ENCODE measurements at places on chromosomes 11 and 22.

DNA sequence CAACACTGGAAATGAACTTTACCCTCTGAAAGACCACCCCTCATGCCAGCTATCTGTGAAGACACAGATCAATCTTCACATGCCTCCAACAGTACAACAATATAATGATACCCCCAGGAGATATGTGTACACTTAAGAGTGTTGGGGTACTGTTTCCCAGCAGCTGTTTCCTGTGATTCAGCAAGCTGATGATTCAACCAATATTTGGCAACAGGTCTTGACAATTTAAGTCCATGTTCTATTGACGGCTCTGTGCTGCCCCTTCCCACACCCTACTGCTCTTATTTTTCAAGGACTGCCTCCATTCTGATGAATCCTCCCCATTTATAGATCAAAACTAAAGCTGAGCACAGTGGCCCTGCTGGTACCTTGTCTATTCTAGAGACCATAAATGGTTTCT, 6.6 kb downstream of the SNX19 start:
- no peak for DNase-seq

GRCh38 chr11:33624083-33624482, 76.5 kb downstream of the C11orf91 start:
- peak; percentile 42 for DNase-seq

- no peak for DNase-seq
These were observed 313 bp downstream of the PRCP start for GRCh38 chr11:82899957-82900276.

GRCh38 chr11:116173941-116174911, 598.6 kb downstream of the BUD13 start:
- no peak for DNase-seq

DNA sequence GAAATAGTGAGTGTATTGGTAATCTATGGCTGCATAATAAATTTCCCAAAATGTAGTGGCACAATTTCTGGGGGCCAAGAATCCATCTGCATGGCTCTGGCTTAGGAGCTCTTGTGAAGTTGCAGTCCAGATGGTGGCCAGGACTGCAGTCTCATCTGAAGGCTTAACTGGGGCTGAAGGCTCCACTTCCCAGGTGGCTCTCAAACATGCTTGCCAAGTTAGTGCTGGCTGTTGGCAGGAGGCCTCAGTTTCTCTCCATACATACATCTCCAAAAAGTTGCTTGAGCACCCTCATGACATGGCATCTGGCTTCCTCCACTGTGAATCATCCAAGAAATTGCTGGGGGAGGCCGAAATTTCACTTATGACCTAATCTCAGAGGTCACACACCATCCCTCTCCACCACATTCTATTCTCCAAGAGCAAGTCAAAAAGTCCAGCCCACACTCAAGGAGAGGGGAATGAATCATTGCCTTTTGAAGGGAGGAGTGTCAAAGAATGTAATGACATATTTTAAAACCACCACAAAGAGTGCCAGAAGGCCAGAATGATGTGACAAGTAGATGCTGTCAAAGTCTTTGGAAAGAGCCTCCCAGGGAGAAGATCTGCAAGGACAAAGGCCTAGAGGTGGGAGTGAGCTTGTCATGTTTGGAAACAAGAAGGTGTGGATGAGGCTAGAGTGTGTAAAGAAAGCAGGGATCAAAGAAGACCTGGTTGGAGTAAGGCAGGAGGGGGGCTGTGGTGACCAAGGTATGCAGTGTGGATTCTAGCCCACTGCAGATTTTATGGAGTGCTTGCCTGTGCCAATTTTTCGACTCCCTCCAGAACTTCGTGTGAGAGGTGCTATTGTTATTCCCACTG, 566.2 kb downstream of the MIAT start:
- DNase-seq = no peak

DNA sequence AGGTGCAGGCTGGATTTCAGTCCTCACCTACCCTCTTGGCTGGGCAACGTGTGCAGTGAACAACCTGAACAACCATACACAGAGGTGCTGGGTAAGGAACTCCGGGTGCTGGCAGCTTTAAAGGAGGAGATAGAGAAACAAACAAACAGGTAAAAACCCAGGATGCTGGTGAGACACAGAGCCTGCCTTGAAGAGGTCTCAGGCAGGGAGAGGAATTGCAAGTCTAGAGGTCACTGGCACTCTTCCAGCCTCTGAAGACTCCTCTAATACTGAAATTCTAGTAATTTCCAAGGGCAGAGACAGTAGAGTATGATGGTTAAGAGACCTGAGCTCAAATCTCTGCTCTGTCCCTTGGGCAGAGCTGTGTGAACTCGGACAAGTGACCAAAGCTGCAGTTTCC, 192.5 kb downstream of the CEP164 start:
- DNase-seq = no peak

DNA sequence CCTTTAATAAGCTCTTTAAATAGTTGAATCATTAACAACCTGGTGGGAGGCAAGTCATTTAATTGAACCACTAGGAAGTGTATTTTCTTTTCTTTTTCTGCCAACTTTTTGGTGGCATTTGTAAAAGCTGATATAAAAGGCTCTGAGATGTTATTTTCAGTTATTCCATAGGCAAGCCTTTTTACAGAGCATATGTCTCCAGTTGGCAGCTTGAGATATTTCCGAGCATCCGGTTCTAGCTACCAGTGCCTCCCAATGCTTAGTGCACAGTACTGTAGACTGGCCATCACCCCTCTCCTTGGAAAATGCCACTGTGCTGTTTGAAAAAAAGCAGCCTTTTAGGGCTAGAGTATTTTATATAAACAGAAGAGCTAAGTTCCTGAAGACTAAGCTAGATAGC, 178.7 kb upstream of the SORL1-AS1 start:
- DNase-seq = no peak

DNA sequence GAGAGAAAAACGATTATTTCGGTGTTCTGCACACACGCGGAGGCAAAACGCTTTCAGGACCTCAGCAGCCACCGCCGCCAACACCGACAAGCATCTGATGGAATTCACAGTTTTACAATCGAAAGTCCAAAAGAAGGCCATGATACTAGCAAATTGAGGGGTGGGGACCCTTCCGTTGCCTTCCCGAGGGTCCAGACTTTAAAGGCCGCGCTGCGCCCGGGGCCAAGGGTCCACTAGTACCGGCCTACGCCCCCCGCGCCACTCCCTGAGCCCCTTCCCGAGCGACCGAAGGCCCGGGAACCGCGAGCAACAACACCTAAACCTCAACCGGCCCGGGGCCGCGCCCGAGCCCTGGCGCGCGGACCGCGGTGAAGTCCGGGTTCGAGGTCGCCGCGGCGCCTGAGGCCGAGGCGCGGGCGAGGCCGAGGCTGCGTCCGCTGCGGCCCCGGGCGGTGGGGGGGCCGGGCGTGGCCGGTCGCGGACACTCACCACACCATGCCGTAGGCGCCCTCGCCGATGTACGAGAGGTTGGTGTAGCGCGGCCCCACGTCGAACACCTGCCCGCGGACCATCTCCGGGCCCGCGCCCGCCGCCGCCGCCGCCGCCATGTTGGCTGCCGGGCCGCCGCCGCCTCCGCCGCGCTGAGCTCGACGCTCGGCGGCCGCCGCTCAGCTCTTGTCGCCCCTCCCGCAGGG, 465 bp downstream of the MAPK1 start:
- DNase-seq = no peak

DNA sequence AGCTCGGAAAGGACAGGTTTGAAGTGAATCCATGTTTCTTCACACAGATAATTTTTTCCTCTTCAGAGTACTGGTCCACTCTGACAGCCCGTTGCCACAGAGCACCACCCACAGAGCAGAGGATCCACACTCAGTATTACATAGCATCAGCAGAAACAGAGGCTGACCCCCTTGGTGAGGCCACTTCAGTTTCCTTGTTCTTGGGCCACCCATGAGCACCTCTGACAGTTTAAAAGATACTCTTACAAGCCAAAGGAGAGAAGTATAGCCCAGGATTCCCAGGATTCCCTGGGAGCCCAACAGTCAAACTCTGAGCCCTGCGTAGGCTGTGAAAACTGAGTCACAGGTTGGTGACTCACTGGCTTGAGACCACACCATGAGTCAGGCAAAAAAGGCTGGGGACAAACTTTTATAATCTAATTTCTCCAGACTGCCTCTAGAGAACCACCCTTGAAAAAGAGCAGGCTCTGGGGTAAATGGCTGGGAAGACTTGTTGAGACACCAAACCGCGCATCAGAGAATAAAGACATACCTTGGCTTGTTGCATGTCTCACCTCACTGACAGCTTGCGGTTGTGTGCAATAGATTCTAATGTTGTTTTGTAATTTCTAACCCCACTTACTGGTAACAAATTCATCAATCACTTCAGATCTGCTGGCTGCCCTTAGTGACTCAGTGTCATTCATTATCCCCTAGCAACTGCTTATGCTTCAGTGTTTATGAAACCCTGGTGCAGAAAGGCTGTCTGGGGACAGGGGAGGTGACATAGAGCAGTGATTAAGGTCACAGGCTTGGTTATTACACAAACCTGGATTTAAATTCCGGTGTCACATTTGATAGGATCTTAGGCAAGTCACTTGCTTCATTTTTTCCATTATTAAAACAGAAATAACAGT, 56.9 kb upstream of the PRSS23 start:
- DNase-seq = no peak

GRCh38 chr11:76857781-76858410, 2.8 kb upstream of the ACER3 start:
- no peak for DNase-seq

GRCh38 chr11:120635136-120635810, 123.7 kb downstream of the GRIK4 start:
- DNase-seq = no peak

- DNase-seq = peak; percentile 14
These were observed 4.4 kb upstream of the FOXRED2 start for GRCh38 chr22:36510966-36511881.

- DNase-seq = no peak
These were observed 842 bp downstream of the HEPACAM start for GRCh38 chr11:124934862-124935547.

DNA sequence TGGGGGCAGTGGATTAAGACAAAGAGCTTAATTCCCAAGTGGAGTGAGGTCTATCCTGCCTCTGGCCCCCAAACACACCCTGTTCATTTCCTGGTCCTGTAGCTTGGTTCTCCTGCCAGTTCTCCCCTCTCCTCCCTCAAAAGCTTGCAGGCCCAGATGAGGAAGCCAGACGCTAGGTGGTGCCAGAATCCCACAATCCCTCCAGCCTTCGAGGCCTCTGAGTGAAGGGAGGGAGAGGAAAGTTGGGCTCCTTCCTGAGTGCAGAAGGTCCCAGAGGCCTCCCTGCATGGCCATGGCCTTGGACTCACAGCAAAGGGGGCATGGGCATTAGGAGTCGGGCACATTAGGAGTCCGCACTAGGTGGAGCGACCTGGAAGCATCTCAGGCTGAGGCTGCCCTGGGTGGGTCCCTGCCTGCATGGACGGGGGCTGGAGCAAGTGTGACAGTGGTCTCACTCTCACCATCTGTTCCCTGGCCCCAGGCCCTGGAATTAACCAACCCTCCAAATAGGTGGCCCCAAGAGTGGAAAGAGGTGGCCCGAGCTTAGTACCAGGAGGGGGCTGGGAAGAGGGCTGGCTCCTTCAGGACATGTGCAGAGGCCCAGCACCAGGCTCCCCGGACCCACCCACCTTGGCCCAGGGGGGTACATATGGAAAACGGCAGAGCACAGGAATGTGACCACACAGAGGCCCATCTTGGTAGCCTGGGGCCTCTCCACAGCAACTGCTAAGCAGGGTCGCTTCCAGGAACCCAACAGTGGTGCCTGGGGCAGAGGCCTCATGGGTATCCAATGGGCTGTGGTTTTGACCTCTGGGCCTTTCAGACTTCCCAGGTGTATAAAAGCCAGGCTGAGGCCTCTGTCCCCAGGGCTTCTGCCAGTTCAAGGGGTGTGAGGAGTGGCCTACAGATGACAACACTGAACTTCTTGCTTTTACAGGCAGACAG, 5.2 kb downstream of the FXYD2 start:
- DNase-seq = peak; percentile 57

DNA sequence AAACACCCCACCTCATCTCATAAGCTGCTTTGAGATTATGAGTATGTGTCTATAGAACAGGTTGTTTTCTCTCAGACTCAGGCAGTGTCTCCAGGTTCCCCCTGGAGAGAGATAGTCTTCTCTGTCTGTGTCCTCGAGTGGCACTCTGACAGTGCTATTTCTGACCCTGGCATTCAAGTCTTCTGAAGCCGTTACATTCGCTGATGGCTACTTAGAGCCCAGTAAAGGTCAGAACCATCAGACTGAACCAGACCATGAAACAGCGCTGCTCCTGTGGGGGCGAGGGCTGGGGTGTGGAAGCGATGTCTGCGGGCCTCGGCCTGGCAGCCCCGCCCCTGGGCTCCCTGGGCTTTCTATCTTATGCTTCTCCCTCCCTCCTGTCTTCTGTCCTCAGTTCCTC, 23.5 kb downstream of the SHISA8 start:
- DNase-seq = no peak

- no peak for DNase-seq
These were observed 699 bp upstream of the SDF2L1 start for GRCh38 chr22:21641417-21641788.

DNA sequence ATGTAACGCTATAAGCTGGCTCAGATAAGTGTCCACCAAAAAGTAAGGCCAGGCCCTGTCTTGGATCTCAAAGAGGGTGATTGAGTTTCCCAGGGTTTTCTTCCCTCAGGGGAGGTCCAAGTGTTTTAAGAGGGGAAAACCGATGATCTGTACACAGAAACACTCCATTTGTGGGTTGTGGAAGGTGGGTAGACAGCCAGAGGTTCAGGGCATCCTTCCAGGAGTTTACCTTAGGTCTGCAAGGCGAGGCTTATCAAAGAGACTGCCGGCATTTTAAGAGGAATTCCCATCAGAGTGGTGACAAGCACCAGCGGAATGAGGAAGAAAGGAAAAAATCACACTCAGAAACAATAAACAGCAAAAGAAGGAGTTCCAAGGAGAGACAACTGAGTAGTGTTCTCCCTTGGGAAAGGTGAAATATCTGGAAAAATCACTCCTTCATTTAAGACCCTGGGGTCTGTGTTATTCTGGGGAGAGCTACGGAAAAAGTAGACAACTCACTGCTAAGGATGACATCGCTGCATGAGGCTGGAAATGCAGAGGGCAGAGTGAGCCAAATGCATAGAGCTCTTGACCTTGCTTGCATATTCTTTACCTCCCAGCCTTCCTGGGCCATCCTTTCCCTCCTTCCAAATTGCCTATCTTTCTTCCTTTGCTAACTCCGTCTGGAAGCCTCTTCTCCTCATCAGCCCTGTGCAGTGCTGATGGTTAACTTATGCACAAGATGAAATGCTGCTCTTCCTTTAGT, 22.1 kb upstream of the MMP7 start:
- DNase-seq = no peak

- no peak for DNase-seq
These were observed 185.6 kb upstream of the MTMR2 start for GRCh38 chr11:96109331-96110030.

DNA sequence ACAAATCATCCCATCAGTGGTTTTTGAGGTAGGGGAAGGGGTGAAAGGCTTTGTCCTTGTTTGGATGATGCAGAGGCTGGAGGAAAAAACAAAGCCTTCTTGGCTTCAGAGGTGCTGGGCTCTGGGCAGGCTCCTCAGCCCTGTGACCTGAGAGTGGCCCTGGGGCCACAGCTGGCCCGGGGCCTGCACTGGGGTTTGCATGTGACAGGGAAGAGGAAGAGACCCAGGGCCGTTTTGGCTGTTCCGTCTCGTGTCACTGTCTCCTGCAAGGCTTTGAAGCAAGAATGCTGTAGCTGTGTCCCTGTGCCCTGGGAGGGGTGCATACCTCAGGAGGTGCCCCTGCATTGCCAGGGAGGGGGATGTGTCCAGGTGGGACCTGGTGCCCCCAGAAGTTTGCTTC, 12.6 kb downstream of the ARHGAP8 start:
- DNase-seq = no peak

All from COR-L47 (cell line).